Kidney tubule cell (primary cell): ENCODE measurements at places on chromosomes 7 and 10.
A peak's percentile ranks its signal among the peaks of the same experiment; 100 is the strongest.

DNA sequence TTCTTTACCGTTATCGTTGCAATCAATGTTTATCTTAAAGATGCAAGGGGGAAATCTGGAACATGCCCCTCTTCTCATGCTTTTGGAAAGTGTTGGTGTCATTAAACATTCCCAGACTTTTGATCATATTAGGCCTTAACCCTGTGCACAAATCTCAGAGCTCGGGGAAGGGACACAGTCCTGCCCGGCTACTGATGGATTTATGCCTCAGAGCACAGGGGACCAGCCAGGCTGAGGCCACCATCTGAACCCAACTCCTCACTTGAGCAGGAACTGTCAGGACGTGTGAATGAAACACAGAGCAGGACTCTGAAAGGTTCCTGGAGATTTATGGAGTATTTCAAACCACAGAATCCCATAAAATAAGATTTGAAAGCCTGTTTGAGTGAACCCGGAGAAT lies 132.0 kb upstream of the CXCL12 start:
- no peak for DNase-seq

- no peak for DNase-seq
These were observed 16.9 kb upstream of the GET4 start for GRCh38 chr7:859359-860030.

- DNase-seq: peak; percentile 56
These were observed 237.8 kb upstream of the GPR26 start for GRCh38 chr10:123428391-123428790.

DNA sequence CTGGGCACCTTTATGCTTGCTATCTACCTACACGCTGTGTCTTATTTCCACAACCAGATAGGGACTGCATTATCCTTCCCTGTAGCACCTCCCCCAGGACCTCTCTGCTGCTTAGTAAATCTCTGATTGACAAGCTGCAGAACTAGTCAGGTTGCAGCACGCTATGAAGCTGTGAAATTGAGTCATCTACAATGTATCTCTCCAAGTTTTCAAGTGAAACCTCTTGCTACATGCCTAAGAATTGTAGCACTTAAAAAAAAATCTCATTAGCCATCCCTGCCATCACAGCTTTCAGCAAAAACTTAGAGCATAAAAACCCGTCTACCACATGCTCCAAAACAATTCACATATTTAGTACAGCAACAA lies 69.7 kb upstream of the FGFR2 start:
- no peak for DNase-seq

GRCh38 chr10:13450069-13450468 lies 78.7 kb downstream of the BEND7 start:
- peak; percentile 48 for DNase-seq

DNA sequence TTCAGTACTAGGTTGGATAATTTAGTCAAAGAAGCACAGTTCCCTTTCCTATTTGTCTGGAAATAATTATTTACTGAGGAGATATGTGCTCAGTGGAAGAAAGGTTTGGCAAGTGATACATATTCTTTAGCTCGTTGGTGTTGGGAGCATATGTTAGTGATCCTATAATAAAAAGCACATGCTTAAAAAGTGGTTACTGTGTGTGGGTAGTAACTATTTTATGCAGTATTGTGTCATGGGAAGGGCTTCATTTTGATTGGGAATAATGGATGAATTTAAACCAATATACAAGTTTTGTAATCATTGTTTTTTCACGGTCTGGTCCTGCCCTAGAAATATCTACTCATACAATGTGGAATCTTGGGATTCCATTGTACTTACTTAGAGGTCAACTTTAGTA lies 188.7 kb upstream of the PPP1R3A start:
- DNase-seq: no peak

DNA sequence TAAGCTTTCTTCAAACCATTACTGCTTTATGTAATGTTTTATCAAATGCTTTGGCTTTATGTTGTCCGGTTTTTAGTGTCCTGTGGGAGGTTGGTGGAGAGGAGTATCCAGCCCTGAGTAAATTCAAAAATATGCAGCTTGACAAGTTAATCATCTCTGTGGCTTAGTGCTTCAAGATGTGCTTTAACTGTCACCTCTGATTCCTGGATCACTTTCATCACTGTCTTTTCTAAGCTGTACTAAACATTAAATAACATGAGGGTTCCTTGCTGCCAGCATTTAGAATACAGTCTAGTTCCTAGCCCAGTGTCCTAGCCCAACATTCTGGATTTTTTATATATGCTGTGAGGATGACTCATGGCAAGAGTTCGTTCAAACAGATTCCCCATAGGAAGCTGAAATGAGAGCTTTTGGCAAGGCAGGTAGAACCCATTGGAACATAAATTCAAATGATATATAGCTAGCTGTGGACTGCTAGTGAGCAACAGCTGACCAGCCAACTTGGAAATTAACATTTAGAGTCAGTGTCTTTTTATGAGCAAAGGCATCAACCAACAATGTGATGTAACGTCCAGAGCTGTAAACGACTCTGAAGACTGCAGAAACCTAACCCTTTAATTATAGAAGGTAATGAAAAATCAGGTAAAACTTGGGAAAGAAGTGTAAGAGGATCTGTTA lies 80.6 kb upstream of the OIT3 start:
- peak; percentile 80 for DNase-seq

DNA sequence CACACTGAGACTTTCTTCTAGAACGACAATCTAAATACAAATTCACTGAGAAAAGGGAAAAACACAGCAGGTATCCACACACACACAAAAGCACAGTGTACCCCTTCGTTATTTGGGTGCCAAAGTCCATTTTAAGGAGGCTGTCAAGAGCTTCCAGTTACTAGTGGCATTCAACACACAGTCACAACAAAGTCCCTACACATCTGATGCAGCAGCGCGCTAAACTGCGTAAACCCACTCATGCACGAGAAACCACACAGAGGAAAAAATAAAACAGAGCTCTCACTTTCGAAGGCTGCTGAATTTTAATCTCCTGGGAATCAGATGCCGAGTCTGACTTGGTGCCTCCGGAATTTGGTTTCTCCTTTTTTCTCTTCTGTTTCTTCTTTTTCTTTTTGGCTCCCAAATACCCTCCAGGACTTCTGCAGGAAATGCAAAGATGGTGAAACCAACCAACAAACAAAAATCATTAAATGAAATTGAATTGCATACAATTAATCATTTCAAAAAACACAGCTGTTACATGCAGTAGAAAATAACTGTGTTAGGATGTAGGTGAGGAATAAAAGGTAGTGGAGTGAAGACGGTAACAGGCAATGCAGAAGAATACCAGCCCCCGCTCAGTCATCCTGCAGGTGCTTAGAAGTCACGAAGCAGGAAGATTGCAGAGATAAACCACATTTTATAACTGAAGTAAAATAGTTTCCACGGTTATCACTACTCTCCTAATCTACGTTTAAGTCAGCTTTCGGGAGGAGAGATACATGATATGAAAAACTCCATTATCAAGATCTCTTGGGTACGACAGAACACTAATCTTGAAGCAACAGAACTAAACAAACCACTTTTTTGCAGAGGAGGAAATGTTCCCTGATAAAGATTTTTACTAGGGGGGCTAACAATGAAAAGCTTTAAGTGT lies 27.1 kb downstream of the NMT2 start:
- DNase-seq: no peak

DNA sequence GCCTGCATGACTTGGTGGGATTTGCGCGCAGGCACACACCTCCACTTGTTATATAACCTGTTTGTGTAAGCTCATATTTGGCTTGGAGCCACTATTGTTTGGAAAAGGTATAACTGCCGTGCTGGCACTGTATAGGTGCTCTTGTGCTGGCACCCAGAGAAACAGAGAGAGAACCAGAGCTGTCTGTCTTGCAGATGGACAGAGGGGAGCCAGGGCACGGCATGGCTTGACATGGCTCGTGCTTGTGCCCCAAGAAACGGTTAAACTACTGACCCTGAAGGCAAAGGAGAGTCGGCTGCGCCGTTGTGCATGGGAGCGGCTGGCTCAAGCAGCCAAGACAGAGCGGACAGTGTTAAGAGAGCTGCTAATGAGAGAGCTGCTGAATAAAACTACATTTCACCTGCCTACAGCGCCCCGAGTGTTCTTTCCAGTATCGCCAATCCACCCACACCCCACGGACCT lies 23.2 kb downstream of the RAPGEF5 start:
- no peak for DNase-seq

DNA sequence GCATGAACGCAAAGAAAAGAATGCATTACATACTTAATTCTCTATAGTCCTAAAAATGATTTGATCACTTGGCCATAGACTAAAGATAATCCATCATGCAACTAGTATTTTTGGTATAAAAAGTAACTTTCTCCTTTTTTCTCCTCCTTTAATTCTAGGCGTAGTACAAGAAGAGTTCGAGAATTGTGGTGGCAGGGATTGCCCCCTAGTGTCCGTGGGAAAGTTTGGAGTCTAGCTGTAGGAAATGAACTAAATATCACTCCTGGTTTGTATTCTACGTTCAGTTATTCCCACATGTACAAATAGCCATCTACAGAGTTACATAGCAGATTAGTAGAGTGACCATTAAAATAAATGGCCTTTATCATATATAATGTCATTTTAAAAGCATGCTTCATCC lies 45.5 kb upstream of the HELLS start:
- DNase-seq: no peak

DNA sequence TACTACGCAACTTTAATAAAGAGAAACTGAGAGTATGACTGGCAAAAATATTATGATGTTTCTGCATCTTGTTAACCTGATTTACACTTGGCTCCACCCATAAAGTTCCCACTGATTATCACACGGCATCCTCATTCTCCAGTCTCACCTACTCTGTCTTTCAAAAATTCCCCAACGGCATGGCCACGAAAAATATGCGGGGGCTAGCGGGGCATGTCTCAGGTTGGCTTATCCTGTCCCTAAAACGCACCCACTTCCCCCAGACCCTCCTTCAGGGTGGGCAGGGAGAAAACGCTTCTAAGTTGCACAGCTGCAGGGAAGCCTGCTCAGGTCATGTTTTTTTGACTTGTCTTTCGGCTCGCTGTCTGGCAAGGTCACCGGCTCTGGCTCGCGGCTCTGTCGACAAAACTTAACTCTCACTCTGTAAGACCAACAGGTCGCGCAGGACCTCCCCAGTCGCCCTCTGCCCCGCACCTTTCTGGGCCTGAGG lies 3.8 kb downstream of the CDK6 start:
- DNase-seq: peak; percentile 32

DNA sequence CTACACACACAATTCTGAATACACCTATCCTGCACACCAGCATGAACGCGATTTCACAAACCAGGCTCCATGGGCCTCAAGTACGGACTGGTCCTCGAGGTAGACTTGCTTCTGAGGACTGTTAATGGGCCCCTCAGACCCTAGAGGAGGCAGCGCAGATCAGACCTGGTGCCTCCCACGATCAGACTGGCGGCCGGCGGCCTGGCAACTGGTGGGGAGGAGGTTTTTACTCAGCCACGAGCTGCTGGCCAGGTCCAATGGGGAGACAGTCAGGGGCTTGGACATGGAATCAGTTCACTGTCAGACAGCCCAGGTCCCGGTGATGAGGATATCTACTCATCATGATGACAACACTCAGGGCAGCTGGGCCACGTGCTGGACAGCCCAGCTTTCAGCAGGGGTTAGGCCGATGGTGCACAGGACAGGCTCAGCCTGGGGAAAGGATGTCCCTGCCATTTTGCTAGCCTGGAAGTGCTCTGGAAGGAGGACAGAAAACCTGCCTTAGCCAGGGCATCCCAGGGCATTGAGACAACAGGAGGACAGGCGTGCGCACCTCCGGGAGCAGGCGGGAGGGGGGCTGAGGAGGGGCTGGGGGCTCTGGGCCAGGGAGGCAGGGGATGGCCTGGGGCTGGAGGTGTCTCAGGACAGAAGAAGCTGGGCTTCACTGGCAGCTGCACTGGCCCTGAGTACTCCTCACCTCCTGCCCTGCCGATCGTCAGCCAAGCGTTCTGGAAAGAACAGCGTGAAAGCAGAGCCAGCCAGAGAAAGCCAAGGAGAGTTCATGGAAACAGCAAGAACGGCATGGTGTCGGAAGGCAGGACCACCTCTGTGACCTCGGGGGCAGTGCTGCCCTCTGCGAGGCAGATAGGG lies 48.0 kb upstream of the RASGEF1A start:
- DNase-seq: no peak

DNA sequence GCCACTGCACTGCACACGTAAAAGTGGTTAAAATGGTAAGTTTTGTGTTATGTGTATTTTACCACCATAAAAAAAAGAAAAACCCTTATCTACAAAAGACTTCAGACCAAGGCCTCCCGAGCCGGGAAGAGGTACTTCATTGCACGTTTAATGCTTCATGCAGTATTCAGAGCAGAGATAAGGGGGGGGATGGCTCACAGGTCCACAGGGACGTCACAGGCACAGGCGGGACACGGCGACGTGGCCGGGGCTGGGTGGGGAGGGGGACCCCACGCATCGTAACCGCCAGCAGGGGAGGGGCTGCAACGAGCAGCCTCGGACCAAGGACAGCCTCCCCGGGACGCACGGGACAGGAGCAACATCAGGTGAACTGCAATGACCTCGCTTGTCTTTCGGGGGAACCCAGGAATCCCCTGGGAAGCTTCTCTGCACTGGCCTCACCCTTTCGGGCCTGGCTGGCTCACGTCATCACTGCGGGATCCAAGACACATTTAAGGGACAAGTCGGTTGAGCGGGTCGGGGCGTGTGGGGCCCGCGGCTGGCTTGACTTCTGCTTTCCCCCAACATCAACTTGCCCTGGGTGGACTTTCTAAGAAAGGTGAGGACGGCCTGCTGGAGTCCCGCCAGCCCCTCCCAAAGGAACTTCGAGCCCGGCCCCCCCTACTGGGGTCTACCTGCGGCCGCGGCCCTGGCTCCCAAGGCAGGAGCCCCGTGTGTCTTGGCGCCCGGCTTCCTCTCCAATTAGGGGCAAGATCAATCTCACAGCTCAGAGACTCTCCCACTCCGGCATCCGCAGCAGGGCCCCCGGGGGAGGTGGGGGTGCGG lies 29.6 kb upstream of the PDGFA start:
- no peak for DNase-seq

GRCh38 chr7:46969303-46970130 lies 612.4 kb downstream of the TNS3 start:
- DNase-seq: peak; percentile 90

DNA sequence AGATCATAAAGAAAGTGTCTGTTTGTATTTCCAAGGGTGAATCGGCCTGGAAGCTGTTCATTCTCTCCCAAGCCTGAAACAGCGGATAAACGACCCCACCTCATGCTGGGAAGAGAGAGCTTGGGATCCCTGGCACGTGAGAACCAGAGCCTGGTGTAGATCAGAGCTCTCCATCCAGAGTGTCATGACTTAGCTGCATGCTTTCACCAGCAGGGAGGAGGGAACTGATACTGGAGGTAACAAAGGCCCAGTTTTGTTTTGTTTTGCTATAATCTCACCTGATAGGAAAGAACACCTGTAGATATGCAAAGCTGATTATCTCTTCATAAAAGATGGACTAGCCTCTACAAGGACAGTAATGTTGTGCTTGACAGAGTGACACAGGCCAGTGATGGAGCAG lies 236.6 kb downstream of the POM121L12 start:
- DNase-seq: no peak

GRCh38 chr7:23759671-23760391 lies 49.8 kb downstream of the STK31 start:
- peak; percentile 96 for DNase-seq

- no peak for DNase-seq
These were observed 154.6 kb upstream of the TARP start for GRCh38 chr7:38428041-38428440.

GRCh38 chr7:106045139-106045538 lies 67.0 kb downstream of the SYPL1 start:
- DNase-seq: no peak

GRCh38 chr7:133059263-133059662 lies 22.6 kb downstream of the CHCHD3 start:
- no peak for DNase-seq

- peak; percentile 70 for DNase-seq
These were observed 159.3 kb downstream of the LCOR start for GRCh38 chr10:96991313-96991841.
